Cortex of kidney (tissue), 1 donor: ENCODE measurements at places on chromosomes 1 and 21.
A peak's percentile ranks its signal among the peaks of the same experiment; 100 is the strongest.

- no peak for DNase-seq
Measured at GRCh38 chr1:151327903-151328674, 873 bp upstream of the PI4KB start.

DNA sequence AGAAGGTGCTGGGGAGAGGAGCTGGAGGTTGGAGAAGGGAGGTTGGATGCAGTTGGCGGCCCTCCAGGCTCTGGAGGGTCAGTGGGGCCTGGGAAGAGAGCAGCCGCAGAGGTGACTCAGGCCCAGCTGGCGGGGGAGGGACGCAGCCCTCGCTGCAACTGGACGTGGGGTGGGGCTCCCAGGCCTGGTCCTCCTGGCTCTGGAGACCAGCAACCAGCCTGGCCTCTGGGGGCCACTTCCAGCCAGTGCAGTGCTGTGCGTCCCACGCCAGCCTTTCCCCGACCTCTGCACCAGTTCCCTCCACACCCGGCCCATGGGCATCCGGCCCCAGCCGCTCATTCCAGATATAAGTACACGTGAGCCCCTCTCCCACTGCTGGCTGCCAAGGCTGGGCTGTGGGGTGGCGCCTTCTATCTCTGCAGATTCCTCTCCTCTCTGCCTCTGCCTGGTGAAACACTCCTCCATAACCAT, 38.0 kb upstream of the COL18A1 start:
- DNase-seq: no peak

- DNase-seq: no peak
Measured at GRCh38 chr1:116262995-116263385, 110.1 kb upstream of the ATP1A1 start.

DNA sequence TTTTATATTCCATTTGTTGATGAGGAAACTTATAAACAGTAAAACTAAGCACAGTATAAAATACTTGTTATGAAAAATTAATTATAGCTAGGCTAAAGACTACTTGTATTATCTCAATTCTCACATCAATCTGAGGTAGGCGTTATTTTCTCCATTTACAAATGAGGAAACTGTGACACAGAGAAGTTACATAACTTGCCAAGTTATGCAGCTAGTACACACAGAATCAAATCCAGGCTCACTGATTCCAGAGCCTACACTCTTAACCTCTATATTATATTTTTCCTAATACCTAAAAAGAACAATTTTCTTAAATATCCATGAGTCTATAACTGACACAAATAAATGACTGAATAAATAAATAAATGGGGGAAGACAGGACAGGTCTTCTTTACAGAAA, 11.2 kb upstream of the VPS45 start:
- DNase-seq: no peak

- DNase-seq: no peak
Measured at GRCh38 chr1:181577475-181577874, 94.2 kb downstream of the CACNA1E start.

- no peak for DNase-seq
Measured at GRCh38 chr1:175506081-175506480, 237.3 kb downstream of the TNR start.

GRCh38 chr1:13228343-13228781, 2.4 kb upstream of the PRAMEF18 start:
- no peak for DNase-seq

- DNase-seq: no peak
Measured at GRCh38 chr1:245263529-245264095, 108.8 kb downstream of the KIF26B start.

- DNase-seq: no peak
Measured at GRCh38 chr1:232985882-232986526, 35.6 kb downstream of the NTPCR start.

DNA sequence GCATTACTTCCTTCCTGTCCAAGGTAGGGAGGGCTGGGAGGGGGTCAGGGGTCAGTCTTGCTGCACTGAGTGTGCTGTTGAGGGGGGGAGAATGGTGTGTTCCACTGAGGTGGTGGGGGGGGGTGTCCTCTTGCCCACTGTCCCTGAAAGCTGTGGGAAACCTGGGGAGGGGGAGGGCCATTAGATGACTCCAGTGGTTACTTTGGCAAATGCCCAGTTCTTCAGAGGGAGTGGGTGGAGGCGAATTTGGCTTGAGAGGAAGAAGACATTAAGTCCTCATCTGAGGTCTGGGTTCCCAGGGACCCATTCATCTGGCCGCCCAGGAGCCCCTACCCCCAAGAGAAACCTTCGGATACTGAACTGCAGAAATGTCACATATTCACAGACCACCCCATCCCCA, 36.2 kb downstream of the MEF2D start:
- no peak for DNase-seq

DNA sequence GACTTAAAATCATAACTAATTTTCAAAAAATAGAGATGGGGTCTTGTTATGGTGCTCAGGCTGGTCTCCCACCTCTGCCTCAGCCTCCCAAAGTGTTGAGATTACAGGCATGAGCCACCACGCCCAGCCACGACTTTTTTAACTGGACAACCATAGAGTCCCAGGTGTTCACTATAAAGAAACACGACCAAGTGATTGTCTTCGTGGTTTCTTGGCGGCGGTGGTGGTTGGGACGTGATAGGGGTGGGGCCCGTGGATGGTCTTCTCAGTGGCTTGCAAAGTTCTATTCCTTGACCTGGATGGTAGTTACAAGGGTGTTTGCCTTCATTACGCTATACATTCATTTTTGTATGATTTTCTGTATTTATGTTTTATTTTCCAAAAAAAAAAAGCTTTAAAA, 34.6 kb upstream of the COX20 start:
- no peak for DNase-seq

GRCh38 chr1:3011631-3012455, 9.4 kb upstream of the ACTRT2 start:
- no peak for DNase-seq

GRCh38 chr1:180160357-180160756, 5.7 kb downstream of the QSOX1 start:
- DNase-seq: no peak

DNA sequence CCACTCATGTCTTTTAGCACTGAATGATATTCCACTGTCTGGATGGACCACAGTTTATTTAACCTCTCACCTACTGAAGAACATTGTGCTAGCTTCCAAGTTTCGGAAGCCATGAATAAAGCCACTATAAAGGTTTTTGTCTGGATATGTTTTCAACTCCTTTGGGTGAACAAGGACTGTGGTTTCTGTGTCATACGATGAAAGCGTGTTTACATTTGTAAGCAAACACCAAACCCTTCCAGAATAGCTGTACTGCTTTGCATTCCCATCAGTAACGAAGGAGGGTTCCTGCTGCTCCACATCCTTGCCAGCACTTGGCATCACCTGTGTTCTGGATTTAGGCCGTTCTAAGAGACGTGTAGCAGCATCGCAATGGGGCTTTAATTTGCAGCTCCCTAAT, 10.7 kb upstream of the ARHGEF16 start:
- no peak for DNase-seq

- no peak for DNase-seq
Measured at GRCh38 chr1:183872403-183872802, 67.5 kb downstream of the RGL1 start.

DNA sequence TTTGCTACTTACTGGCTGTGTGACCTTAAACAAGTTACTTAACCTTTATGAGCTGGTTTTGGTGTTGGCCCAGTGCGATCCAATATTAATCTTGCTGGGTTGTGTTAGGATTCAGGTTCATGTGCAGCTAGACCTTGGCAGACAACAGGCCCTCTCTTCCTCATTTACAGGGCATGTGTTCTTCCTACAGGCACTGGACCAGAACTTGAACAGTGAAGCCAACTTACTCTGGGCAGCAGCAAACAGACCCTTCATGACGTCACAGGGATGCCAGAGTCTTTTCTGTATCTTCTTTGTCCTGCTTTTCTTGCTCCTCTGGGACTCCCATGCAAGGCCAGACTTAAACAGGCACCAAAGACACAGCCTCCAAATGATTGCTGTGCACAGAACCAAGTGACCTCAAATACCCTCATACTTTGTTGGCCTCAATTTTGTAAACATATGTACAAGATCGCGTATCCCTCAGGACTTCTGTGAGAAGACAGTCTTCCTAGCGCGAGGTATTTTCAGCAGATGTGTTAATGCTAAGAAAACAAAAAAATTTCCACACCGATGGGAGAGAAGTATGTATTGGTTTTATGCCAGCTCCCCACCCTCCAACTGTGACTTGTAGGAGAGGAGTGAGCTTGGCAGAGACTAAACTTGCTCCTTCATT, 73.7 kb downstream of the URB2 start:
- no peak for DNase-seq

- DNase-seq: no peak
Measured at GRCh38 chr1:192926736-192927135, 117.9 kb downstream of the RGS2 start.

- DNase-seq: no peak
Measured at GRCh38 chr21:30695956-30696355, 22.6 kb downstream of the KRTAP21-3 start.

DNA sequence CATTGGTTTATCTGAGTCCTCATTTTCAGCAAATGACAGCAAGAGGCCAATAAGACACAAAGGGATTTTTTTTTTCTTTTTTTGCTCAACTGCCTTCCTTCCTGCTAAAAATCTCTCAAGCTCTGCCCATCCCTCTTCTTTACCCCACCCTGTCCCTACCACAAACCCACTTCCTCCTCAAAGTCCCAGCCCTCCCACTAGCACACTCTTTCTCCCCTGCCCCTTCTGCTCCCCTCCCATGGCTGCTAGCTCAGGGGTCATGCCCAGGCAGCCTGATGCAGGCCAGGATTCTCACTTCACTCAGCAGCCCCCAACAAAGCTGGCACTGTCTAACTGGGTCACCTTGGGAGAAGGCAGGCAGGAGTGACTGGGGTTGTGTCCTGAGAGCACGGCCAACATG, 28.8 kb upstream of the PPP2R5A start:
- no peak for DNase-seq

DNA sequence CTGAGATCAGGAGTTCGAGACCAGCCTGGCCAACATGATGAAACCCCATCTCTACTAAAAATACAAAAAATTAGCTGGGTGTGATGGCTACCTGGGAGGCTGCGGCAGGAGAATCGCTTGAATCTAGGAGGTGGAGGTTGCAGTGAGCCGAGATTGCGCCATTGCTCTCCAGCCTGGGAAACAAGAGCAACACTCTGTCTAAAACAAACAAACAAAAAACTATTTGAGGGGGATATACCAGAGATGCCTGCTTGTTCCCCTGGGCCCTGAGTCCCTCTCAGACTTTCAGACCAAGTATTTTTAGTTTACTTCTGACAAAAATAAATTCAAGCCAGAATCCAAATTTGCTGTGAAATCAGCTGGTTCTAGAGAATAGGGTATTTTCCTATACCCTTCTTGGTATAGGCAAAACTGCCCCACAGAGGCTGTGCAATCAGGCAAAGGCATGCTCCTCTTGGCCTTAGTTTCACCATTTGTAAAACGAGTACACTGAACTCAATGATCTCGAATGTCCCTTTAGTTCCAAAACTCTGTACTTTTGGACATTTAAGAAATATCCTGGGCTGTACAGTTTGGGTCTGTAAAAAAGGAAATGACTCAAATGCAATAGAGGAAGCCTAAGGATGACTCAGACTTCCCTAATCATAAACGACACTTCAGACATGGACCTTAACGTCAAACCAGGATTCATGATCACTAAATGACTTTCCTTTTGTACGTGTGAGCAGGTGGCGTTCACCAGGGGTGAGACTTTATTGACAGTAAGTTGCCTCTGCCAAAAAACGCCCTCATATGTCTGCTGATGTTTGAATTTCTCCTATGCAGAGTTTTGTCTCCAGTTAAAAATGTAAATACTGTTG, 16.1 kb downstream of the ENSA start:
- no peak for DNase-seq

- DNase-seq: peak; percentile 25
Measured at GRCh38 chr1:201506557-201507359, at the start of gene CSRP1. Gene CSRP1, minus strand, starts transcription at chr1:201507123. Its CDS starts 10,820 bp downstream, at chr1:201496303.

GRCh38 chr1:119882132-119883049, 13.9 kb downstream of the ADAM30 start:
- DNase-seq: no peak

- no peak for DNase-seq
Measured at GRCh38 chr1:93652323-93652949, 29.2 kb downstream of the BCAR3 start.

DNA sequence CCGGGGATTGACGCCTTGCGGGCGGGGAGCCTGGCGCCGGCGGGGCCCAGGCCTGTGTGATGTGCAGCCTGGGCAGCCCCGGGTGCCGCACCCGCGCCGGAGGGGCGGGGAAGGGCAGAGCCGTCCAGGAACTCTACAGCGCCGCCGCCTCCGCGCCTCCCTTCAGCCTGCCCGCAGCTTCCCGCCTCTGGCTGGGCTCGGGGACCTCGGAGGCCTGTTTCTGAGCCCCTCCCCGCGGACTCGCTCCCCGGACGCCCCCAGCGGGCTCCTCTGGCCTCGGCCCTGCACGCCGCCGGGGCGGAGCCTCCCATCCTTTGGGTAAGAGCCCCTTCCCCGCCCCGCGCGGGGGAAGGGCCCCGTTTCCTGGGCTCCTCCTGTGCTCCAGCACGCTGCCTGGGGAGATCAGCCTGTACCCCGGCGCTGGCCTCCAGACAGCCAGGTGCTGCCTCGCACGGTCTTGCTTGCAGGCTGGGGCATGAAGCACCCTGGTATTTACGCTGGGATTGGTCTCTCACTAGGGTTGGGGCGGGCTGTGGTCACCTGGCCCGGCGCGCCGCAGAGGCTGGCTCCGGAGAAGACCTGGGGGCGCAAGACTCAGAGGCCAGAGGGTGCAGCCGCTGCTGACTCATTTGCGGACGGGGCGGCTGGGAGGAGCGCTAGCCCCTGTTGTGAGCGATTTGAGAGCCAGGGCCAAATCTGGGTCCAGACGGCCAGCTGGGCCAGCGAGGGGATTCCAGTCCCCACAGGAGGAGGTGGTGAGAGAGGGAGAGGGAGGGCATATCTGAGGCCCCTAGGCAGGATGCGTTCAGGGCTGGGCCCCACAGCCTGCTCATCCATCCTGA, 5.7 kb upstream of the ACOT11 start:
- no peak for DNase-seq

DNA sequence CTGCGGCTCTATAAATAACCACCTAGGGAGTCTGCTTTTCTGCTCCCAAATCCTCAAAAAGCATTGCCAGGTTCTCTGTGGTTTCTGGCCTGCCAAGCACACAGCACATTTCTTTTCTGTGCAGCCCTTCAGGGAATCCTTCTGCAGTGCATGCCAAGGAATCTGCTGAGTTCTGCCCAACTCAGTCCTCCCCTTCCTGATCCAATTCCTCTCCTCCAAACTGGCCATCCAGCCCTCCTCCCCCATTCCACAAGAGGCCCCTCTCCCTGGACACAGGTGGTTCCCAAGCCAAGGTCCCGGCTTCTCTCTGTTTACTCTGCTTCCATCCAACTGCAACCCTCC, 61.8 kb downstream of the HIVEP3 start:
- no peak for DNase-seq
